ENCODE measurements at places on chromosomes 11 and 22.

DNA sequence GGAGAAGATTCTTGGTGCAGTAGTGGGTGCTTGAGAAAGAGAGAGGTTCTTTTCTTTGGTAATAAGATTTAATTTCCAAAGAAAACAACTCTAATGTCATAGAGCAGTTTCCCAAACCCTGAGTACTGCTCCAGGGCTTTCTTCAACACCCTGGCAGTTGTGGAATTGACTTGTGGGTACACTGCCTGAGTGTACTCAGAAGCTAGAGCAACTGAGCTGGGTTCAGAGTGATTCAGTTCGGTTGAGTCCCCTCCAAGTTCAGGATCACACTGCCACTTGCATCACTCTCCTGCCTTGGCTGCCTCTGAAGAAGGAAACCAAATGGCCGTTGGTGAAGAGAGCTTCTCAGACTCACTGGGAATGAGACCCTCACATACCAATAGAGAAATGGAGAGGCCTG lies 5.3 kb downstream of the DMC1 start:
- no peak for DNase-seq

- DNase-seq, result no peak
Measured at GRCh38 chr11:102626676-102627075, 1.5 kb upstream of the MMP20 start.

DNA sequence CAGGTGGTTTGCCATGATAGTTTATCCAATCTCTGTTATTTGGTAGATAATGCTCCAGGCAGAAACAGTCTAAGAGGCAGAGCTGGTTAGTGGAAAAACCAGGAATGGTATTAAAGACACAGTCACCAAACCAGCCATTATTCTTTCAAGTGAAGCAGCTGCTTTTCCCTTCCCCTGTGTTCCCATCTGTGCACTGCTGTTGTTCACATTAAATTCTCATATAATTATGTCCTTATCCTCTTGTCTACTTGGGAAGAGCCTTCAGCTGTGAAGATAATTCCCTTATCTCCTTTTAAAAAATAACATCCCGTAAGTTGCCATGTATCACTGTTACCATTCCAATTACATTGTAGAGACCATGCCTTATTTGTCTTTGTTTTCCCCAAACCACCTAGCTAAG lies 5.2 kb upstream of the TBCEL start:
- DNase-seq, result no peak

GRCh38 chr11:111942829-111943228 lies 5.7 kb downstream of the DIXDC1 start:
- no peak for DNase-seq

- DNase-seq, result no peak
Measured at GRCh38 chr11:44628730-44629700, 63.6 kb downstream of the CD82 start.

DNA sequence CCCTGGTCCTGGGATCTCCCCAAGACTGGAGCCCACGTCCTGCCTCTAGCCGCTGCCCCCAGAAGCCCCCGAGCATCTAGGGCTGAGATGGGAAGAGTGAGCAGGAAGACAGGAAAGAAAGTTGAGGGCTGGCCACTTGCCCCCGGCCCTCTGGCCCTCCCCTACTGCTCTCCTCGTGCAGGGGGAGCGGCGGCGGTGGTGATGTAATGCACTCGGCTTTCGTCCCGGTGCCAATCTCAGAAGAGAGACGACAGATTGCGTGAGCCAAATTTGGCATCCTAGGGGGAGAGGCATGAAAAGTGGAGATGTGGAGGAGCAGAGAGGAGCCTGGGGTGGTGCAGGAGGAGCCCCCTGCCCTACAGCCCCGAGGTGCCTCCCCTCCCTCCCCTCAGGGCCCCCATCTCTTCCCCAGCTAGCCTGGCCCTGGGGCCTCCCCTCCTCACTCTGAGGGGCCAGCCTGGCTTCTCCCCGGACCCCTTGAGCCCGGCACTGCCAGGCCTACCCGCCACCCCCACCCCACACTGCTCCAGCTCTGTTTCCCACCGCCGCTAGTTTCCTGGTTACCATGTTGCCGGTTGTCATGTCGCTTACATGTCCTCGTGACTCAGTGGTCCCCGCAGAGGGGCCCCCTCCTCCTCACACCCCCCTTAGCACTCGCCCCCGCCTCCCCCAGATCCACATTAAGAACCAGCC lies 2.5 kb downstream of the KCNJ4 start:
- DNase-seq, result no peak

GRCh38 chr11:116602637-116602942 lies 170.2 kb downstream of the BUD13 start:
- no peak for DNase-seq

- DNase-seq, result no peak
Measured at GRCh38 chr11:21142007-21142406, 472.6 kb downstream of the NELL1 start.

DNA sequence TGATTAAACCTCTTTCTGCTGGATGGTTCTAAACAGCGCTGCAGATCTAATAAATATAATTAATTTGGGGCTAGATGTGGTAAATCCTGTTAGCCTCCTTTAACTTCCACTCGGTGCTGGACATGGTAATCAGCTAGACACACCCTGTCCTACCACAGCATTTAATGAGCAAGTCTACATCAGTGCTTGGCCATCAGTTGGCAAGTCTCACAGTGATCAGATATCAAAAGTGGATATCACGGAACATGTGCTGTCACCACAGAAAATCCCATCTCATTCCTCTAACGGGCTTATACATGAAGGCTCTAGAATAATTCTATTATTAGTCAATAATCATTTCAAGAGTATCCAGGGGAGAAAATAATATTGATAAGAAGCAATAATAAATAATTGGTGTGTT lies 5.6 kb upstream of the USP28 start:
- DNase-seq, result no peak

DNA sequence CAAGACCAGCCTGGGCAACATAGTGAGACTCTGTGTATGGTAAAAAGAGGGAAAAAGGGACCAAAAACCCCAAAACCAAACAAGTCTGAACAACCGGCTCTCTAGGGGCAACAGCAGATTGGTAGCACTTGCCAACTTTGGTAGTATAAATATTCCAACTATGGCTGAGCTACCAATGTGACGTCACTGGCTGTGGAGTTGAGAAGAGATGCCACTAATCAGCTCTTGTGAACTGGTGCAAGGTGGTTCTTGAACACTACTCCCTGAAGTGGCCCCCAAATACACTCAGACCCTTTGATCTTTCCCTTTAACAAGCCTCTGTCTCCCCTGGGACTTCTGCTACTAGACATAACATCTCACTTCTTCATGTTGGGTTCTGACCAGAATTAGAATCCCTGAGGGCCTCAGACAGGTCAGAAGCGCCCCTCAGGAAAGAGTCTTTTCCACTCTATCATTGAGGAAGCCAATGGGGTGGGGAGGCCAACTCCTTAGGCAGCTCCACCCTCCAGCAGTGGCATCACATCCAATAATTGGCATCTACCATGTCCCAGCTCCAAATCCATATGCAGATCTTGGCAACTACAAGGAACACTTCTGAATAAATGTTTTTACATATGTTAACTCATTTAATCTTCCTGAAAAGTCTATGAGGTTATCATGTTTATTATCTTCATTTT lies 49.2 kb downstream of the RPL27A start:
- DNase-seq, result no peak
